ENCODE measurements at places on chromosomes 4 and X.
A peak's percentile ranks its signal among the peaks of the same experiment; 100 is the strongest.

- DNase-seq, result no peak
These were observed 207.0 kb upstream of the TBL1X start for GRCh38 chrX:9257718-9258420.

DNA sequence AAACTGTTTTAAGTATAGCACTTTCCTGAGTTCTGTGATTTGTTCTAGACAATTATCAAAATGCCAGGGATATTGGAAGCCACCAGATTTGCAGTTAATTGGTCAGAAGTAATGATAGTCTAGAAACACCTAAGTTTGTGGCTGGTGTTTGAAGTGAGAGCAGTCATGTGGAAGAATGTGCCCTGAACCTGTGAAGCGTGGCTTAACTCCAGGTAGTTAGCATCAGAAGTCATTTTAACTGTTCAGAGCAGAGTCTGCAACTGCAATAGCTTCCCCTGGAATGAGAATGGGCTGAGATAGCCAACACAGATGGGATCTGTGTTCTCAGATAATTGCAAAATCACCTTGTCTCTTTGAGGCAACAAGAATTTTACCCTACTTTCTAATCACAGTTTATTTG lies 255.1 kb upstream of the GK2 start:
- DNase-seq, result no peak

DNA sequence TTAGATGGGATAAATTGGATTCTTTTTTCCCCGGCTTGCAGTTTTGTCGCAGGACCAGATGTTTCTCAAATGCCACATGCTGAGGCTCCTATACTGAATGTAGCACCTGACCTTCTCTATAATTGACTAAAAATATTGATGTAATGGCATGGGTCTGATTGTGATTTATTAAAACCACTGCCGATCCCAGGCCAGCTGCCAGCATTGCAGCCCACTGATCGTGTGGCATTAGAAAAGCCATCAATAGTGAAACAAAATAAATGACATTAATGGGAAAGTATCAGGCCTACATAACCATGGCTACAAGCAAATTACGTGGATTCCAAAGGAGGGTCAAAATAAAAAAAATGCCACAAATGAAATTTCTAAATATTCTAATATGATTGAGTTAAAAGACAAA lies 98.7 kb downstream of the MAB21L2 start:
- DNase-seq, result no peak

DNA sequence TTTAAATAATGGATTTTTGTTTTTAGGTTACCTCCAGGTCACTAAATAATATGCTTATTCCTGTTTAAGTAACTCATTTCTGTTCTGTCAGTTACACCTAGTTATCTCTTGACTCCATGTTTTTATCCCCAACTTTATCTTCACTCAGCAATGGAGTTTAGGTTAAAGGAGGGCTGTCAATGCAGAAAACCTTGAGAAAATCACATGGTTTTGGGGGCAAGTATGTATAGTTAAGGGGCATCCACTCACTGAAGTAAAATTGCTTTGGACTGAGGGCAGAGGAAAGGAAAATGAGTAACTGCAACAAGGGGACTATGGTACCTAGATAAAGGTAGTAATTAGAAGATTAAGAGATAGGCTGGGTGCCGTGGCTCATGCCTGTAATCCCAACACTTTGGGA lies 87.1 kb downstream of the UBE2K start:
- no peak for DNase-seq

DNA sequence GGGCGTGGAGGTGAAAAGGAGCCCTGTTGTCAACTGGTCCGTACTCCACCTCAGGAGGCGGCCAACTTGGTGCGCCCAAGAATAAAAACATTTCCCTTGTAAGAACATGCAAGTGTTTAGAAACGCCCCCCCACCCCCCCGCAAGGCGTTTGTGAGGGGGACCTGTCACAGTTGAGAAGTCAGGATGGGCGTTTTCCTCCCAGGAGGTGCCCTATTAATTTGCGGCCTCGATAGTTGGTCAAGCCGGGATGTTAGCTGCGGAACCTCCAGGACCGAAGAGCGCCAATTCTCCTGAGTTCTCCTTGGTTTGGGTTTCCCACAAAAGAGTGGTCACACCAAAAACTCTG lies 651 bp upstream of the SAP30 start:
- DNase-seq, result no peak

DNA sequence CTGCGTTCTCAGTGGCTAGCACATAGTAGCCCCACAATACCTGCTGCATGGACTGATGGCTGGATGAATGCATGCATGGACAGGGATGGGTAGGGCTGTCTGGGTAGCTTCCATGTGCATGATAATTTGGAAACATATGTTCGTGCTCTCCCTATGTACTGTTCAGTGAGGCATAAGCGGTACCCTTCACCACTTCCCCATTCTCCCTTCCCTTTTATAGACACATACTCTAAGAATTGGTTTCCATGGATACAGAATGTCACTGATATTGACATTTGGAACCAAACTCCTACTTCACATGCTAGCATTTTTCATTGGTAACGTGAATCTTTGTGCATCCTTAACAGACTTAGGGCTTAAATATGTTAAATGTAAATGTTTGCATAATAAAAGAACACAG lies 20.4 kb downstream of the USP46 start:
- DNase-seq, result no peak

GRCh38 chr4:69522554-69522953 lies 26.8 kb upstream of the UGT2B4 start:
- DNase-seq, result no peak

- no peak for DNase-seq
These were observed 52.4 kb upstream of the TSPAN5 start for GRCh38 chr4:98710831-98711230.

DNA sequence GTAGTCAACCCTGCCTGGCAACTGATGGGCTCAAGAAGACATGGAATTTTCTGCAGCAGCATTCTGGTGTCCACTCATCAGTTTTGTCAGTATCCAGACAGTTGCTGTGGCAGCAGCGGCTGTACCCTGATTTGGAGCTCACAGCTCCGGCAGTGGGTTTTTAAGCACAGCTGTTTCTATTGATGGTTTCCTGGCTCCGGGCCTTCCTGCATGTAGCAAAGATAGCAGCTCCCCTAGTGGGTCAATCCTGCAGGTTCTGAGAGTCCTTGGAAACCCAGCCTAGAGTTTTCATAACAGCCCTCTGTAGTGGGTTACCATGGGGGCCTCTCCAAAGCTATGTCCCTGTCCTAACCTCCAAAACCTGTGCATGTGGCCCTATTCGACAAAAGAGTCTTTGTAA lies 84.0 kb upstream of the ATP6AP2 start:
- DNase-seq, result no peak

DNA sequence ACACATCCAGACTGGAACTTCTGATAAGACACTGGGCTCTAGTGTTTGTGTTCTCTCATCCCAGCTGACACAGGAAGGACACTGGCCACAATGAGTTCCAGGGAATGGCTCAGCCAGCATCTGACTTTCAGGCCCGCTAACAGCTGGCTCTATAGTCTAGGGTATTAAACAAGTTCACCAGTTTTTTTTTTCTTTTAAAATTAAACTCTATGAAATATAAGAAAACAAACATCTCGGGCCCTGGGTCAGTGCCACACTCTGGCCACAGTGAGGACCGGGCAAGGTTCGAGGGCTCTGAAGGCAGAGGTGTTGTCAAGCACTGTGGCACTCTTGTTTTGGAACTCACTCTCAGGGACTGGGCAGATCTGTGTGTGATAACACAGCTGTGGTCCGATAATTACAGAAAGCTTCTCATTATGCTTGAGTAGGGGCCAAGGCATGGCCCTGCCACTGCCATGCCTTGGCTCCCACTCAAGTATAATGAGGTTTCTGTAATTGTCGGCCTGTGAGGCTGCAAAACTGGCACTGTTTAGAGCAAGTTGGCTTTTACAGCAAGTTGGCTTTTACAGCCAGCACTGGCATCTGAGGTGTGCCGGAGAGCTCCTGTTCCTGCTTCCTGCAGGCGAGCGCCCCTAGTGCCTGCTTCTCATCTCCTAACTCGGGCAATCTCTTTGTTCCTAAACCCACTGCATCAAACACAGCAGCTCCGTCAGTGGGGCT lies 62.8 kb downstream of the PPP1R2C start:
- DNase-seq, result peak; percentile 3

Data from glomerular endothelial cell (primary cell).